ENCODE measurements at places on chromosomes 4 and X.

DNA sequence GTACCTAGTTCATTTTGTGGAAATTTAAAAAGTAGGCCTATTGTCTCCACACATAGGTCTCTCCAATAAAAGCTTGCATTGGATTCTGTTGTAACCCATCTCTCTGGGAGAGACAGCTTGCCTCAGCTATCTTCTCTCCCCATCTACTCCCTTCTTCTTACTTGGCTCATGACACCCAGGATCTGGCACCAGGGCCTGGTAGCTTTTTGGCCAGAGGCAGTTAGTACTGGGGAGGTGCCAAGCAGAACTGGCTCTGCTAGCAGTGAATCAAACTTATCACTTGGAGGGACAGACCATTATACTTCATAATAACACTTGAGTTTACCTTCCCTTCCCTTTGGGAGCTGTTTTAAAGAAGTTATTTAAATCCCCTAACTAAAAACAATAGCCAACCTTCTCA is 31.8 kb downstream of the PLAC1 start:
- no peak for DNase-seq

- no peak for DNase-seq
These were observed 615.6 kb downstream of the CENPC start for GRCh38 chr4:66929748-66930147.

DNA sequence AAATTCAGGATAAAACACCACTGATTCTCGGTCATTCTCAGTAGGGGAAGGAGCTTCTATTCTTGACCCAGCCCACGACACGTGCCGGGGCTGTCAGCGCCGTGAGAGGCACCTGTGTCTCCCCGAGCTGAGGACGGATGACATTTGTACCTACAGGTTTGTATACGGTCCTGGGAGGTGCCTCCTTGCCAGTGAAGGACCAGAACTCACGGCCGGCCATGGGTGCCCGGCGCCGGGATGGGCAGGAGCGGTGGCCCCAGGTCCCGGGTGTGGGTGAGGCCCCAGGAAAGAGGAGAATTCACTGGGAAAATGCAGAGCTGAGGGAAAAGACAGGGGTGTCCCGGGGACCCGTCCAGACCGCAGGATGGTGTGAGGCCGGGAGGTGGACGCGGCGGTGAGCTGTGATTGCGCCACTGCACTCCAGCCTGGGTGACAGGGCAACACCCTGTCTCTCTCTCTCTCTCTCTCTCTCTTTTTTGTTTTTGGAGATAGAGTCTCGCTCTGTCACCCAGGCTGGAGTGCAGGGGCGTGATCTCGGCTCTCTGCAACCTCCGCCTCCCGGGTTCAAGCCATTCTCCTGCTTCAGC is 48.9 kb upstream of the PPP2R3B start:
- no peak for DNase-seq

DNA sequence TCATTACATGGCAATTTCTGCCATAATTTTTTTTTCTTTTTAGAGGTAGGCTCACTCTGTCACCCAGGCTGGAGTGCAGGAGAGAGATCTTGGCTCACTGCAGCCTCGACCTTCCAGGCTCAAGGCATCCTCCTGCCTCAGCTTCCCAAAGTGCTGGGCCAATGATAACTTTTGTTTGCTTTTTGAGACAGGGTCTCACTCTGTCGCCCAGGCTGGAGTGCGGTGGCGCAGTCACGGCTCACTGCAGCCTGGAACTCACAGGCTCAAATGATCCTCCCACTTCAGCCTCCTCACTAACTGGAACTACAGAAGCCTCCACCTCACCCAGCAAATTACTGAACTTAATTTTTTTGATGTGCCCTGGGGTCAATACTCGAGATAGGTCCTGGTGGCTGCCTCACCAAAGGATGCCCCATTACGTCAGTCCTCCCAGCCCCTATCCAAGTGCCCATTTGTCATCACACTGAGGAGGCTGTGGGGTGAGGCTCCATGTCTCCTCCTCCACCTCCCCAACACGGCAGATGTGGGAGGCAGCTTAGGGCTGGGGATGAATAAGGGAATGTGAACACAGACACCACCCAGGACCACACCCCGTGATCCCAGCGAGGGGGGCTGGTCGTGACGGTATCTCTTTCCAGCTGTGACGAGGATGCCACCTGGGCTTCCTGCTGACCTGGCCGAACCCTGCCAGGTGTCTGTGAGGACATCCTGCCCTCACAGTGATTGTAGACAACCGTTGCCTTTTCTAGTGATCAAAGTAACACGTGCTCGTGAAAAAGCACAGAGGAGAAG is 12.4 kb upstream of the NKX1-1 start:
- DNase-seq = no peak

- no peak for DNase-seq
These were observed 1124.1 kb downstream of the ADGRL3 start for GRCh38 chr4:62324215-62324614.

DNA sequence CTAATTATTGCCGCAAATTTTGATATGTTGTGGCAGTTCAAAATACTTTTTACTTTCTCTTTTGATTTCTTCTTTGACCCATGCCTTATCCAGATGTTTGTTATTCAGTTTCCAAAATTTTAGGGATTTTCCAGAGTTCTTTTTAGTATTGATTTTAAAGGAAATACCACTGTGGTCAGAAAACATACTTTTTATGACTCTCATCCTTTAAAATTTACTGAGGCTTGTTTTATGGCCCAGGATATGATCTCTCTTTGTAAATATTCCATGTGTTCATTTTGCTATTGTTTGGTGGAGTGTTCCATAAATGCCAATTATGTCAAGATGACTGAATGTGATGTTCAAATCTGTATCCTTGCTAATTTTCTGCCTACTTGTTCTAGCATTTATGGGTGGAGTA is 272.3 kb upstream of the DIPK2B start:
- no peak for DNase-seq
